ENCODE measurements at places on chromosomes 7 and 10. TPM values are rescaled to one million over a fixed set of nuclear protein-coding genes. Genes with fewer than 3 reads are reported as not detected.

LLCFC1 gene
- not detected for total RNA-seq

DPYSL4 gene
- total RNA-seq: 2.1 TPM

BTBD16 gene
- 0.62 TPM for total RNA-seq

KCNIP2 gene
- total RNA-seq: 3.7 TPM

LRRC61 gene
- 16.2 TPM for total RNA-seq

DNA sequence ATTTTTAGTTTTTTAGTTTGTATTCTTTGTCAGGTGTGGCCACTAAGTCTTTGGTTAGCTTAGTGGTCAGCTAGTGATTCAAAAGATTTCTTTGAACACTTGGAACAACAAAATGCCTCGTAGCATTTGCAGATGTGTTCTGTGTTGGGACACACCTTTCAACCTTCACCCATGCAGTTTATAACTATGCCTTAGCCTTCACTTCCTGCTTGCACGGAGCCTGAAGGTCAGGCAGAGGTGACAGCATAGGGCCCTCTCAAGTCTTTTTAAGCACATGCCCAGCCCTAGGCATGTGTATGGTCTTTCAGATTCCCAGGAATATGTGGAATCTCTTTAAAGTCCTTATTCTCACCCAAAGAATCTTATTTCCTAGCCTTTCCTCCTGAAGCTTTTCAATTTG lies 17.6 kb downstream of the PLAC9 start:
- DNase-seq: no peak

DNA sequence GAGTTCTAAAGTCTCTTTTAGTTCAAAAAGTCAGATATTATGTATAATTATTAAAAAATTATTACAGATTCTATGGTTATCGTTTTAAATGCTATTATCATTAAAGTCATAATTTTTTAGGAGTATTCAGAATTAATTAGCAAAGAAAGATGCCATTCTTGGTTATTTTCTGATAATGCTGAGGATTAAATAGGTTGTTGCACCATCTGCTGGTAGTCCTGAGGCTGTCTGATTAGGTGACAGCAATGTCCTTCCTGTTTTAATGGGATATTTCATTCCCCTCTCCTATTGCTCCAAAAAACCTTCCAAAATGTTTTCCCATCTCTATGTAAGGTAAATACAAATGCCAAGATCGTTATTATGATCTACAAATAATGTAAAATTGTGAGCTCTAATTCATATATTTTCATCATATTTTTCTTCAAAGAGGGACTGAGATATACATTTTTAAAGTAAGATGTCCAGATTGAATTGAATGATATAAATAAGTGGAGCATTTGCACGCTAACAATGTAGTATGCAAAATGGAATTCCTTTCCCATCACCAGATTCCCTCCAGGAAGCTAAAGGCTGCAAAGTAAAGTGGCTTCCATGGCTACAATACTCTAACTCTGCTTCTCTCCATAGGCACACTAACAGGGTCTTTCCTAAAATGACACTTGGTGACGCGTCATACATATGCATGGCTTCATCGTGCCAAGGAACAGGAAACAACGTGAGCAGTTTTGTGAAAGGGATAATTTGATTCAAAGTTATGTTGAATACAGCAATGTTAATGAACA lies 58.8 kb upstream of the AKR1E2 start:
- DNase-seq: no peak

DNA sequence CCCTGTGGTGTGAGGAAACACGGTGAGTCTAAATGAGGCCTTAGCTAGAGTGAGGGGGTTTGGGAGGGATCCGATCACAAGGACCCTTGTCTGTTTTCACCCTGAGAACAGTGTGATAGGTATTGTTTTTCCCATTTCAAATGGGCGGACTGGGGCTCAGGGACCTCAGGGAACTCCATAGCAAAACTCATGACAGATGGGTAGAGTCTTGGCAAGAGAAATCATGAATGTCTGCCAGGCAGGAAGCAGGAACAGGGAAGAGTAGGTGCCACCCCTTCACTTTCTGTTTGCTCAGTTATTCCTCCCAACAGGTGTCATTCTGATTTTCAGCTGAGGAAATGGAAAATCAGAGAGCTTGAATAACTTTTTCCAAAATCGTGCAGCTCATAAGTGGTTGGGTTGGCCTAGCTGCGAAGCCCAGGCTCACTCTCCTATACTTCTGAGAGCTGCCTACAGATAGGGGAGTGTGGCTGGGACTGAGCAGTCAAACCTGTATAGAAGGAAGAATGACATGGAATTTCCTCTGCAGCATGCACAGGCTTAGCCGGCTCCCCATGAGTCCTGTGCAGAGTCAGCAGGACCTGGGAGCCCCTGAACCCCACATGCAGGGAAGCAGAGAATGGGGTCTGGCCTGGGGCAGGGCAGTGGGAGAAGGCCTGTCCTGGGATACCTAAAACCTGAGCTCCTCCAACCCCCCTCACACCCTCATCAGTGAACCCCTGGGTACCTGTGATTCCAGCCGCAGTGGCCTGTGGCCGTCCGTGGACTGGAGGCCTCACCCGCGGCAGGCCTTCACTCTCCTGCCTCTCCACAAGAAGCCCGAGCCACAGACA lies 17.6 kb upstream of the C10orf105 start:
- no peak for DNase-seq

DNA sequence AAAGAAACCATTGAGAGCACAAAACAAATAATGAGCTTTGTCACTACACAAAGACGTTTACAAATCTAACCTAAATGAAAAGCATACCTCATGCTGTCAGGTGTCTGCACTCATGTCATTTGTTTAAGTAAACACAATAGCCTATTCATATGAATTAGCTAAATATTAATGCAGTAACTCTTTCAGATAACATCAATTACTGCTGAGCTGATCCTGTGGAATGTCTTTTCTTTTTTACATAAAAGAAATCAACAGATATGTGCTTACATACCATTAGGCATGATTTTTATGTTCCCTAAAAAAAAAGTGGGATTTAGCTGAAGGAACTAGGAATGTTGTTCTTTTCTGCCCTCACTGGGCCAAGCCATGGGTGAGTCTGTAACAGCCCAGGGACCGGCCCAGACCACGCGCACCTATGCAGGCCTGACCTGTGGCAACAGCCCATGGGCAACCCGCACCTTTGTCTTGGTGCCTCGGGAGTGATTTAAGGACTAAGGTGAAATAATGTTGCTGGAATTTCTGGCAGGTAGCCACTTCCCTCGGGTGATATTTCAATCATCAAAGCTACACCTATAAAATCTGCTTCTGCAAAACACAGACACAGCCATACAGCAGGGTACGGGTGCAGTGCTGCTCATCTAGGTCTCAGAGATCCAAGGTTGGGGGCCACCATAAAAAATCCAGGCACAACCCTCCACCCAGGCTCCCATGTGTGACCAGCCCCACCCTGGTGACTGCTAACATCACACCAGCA lies 44.6 kb downstream of the FGFR2 start:
- DNase-seq: no peak

DNA sequence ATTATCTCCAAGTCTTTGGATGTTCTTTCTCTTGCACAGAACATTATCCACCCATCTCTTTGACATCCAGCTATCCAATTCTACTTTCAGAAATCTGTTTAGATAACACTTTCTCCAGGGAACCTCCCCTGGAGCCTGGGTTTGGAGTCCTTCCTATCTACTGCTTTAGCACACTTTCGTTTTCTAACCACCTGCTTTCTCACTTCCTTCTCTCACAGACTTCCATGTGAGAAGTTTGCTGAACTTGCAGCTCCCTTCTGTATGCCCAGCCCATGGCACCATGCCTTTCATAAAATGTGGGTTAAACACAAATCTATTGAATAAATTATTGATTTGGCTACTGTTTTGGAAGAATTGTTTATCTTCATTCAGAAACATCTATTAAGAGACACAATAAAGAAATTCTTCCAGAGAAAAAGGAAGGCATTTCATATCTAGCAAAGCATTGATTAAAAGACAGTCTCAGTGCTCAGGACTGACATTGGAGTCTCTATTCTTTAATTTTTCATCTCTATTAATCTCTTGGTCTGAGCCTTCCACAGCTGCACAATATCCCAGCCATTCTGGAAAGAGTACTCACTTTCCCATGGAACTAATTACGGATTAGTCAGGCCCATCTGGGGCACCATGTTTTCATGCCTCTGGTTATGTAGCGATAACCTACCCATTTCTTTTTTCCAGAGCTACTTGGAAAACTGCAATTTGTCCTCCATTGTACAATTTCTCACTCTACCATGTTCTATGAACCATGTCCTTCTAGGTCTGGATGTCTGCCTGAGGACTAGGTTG lies 1077.3 kb downstream of the SORCS3 start:
- DNase-seq: no peak

GRCh38 chr10:131183546-131184045 lies 127.9 kb downstream of the TCERG1L start:
- DNase-seq: no peak

DNA sequence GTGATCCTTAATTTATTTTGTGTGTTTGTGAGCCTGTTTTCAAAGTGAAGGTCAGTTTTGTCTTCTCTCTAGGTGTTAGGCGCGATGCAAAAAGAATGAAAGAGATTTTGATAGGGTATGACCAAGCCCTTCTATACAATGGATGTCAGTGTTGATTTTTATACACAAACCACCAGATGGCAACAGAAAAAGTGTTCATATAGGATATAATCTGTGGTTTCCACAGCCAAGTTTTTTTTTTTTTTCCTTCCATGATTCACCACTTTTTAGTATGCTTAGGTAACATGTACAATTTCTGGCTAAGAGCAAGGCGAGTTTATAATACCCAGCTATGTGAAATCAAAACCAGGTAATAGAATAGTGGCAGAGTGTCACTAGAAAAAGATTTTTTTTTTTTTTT lies 8.1 kb downstream of the SDK1 start:
- no peak for DNase-seq

DNA sequence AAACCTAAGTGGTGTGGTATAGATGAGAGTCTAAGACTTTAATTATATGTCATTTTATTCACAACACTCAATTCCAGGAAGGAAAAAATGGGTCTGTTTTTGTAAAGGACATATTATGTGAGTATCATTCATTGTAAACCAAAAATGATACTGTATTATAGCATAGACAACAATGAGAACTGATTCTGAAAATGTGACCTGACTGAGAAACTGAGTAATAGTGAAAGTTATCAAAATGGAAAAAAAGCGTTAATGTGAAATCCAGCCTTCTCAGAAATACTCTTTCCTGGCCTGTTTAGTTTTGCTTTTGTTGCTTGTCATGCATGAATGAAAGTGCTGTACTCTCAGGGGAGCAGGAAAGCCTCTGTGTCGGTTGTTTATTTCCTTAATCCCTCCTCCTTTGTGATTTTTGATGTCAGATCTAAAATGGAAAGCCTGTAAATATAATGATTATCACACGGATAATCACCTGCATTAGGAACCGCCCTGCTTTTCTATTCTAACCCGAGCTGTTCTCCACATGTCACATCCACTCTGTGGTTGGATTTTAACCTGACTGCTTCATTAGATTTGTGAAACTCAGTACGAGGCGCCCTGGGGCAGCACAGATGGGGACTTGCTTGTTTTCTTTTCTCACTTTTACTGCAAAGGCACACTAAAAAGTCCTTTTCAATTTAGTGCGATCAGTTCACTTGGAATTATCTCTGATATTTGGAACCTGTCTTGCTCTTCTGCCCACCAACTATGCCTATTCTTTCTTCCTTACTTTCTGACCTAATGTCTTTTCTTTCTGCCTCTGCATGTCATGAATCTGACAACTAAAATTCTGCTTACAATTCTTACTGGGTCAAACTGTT lies 240.9 kb upstream of the KAT6B start:
- DNase-seq: no peak

- DNase-seq: no peak
Measured at GRCh38 chr10:8130973-8131911, 76.8 kb downstream of the GATA3 start.

GRCh38 chr7:64872351-64873154 lies 30.5 kb upstream of the ZNF273 start:
- DNase-seq: no peak

DNA sequence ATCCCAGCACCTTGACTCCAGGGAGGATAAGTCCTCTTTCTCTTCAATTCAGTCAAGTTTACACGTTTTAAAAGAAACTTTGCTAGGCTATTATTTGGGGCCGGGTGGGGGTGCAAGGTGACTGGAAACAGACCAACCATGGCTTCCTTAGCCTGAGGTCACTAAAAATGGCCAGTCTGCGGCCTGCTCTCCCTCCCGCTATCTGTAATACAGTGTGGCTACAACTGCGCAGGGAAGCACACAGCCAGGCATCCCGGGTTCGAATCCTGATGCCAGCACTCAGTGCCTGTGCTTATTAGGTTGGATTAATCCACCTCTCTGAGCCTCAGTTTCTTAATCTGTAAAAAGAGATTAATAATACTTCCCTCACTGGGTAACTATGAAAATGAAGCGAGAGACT lies 19.5 kb downstream of the ATP6V1F start:
- peak; percentile 5 for DNase-seq

DNA sequence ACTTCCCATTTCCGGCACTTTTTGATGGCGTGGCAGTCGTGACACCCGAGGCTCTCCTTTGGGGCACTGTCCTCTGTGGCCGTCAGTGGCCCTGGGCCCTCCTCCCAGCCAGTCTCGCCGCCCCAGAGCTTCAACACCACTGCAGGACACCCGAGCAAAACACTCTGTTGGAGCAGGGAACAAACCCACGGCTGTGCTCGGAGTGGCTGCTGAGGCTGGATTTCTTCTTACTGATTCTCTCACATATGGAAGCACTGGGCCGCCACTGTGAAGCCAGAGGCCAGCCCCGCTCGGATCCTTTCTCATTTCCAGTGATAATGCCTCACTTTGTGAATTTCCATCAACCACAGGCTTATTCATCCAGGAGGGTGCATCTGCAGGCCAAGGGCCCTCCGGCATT lies 58.2 kb upstream of the CYTH3 start:
- no peak for DNase-seq
